ENCODE measurements at places on chromosomes 2 and 18.
A peak's percentile ranks its signal among the peaks of the same experiment; 100 is the strongest.

DNA sequence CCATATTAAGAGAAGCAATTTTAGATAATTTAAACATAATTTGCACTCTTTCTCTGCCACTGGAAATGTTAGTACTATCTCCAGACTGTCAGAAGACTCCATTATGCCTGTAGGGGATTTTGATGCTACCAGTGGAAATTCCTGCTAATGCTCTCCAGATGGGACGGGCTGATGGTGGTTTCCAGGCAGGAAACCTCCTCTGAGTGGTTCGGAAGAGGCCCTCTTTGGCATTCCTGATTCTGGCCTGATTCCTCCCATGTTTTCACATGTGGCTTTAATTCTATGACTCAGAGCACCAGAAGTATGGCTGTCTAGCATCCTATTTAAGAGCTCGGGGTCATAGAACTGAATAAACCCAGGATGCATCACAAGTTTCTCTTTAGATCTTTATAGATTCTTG, 70.9 kb upstream of the ST6GAL2 start:
- no peak for DNase-seq

- DNase-seq, result peak; percentile 54
These were observed 289.7 kb downstream of the DYSF start for GRCh38 chr2:71742953-71743601.

DNA sequence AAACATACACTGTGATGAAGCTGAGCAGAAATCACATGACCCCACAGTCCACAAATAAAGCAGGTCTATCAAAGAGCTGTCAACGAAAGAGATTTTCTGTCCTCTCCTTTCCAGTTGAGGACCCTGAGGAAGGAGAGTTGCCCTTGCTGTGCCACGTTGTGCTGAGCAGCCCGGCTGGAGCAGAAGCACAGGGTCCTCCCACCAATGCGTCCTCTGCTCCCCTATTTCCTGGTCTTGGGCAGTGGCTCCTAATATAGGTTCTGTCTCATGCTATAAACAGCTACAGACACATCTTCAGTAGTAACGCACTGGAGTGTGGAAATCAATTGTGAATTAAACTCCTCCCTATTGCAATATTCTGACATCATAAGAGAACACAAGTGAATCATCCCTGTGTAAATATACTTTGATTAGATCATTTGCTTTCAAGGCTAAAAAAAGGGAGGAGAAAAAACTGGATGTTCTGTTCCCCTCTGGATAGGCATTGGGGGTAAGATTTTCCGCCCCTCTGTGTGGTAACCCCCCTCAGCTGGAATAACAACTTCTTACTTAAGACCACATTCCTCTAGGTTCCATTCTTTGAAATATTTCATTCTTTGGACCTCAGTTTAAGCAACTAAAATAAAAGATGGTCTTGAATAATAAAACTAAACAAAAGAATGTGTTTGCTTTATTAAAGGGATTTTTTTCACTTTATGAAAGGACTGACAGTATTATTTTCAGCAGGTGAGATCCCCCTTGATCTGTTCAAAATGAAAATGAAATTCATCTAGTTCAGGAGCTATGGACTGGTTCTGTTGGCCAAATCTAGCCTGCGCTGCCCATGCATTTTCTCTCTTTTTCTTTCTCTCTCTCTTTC, 8.3 kb upstream of the RHOB start:
- peak; percentile 88 for DNase-seq

GRCh38 chr18:49846361-49846662, 33.0 kb upstream of the ACAA2 start:
- DNase-seq, result no peak

GRCh38 chr2:38718601-38719000, 32.6 kb downstream of the SRSF7 start:
- no peak for DNase-seq

- DNase-seq, result no peak
These were observed 1.7 kb downstream of the APOB start for GRCh38 chr2:21041943-21042707.

DNA sequence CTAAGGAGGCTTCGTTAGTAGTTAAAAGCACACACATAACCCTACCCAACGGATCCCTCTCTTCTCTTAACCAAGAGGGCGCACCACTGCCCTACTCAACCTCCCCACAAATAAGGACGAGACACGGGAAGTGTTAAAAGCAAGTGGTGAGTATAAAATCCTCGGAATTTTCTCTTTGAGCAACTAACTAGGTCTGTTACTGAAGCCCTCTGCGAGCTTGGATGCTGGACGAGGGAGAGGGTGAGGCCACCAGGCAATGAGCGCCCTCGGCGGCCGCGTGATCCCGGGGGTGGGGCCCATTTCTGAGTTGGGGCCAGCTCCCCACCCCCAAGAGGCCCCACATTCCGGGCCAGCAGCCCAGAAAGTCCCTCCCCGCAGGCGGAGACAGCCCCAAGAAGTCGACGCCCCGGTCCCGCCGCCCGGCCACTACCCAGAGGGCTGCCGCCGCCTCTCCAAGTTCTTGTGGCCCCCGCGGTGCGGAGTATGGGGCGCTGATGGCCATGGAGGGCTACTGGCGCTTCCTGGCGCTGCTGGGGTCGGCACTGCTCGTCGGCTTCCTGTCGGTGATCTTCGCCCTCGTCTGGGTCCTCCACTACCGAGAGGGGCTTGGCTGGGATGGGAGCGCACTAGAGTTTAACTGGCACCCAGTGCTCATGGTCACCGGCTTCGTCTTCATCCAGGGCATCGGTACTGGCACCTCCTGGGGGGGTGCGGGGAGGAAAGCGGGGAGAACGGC, at the start of gene CYBRD1:
TSS of gene CYBRD1 (plus strand) at position 423 of the 736 bp plus-strand sequence. CDS start at position 495, 72 bp downstream.
- DNase-seq, result peak; percentile 93

DNA sequence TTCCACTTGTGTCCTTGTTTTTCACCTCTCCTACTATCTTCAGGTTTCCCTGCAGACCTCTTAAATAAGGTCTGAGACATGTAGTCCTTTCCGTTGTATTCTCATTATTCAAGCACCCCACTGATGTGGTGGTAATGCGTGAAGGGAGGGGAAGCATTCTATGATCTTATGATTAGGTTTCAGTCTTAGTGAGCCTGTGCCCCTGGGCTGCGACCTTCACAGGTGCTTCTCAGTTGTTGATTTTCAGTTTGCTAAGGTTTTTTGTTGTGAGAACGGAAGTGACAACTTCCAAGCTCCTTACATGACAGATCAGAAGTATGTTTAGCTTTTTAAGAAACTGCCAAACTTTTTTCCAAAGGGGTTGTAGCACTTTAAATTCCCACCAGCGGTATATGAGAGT, 41.3 kb downstream of the VPS54 start:
- no peak for DNase-seq

GRCh38 chr2:31054842-31055388, 83.3 kb downstream of the GALNT14 start:
- no peak for DNase-seq

DNA sequence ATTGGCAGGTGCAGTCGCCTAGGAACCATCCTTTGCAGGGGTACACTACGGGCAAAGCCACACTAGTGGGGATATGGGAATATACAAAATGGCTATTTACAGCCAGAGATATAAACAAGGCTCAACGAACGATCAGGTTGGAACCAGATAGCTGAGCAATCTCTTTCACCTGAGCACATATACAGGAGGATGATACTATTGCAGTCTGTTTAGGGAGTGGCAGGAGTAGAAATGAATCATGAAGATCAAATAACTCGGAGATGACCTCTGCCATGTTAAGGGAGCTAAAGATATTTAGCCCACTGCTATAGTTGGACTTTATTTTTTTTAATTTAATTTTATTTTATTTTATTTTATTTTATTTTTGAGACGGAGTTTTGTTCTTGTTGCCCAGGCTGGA, 33.8 kb downstream of the TEX44 start:
- DNase-seq, result no peak

GRCh38 chr2:185475914-185476313, 262.7 kb upstream of the FSIP2 start:
- DNase-seq, result no peak

DNA sequence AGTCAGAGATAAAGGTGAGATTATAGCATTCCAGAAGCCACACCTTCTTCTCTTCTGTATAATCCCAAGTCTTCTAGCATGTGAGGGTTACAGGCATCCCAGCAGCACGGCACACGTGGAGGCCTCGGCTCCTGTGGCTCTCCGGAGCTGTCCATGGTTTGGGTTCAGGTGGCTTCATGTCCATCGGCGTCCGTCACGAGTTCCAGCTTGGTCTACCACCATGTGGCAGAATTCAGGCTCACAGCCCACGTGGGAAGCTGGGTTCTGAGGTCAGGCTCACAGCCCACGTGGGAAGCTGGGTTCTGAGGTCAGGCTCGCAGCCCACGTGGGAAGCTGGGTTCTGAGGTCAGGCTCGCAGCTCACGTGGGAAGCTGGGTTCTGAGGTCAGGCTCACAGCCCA, 378.3 kb upstream of the SALL3 start:
- no peak for DNase-seq

GRCh38 chr2:3183766-3184165, 193.9 kb downstream of the EIPR1 start:
- DNase-seq, result no peak

GRCh38 chr2:131673400-131674173, 145.9 kb downstream of the CCDC74A start:
- no peak for DNase-seq

DNA sequence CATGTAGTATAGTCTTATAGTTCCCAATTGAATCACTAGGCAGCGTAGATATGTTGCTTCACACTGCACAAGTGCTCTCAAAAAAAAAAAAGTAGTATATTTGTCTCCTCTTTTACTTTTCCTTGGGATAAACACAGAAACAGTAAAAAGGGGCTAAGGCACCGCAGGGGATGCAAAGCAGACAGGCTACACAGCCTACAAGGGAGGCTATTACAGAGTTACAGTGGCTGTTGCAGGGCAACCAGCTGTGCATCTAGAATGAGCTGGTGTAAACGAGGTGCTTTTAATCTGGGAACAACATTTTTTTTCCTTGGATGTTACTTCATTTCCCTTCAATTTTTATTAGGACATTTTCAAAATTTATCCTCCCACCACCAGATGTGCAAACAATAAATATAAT, 1934.7 kb upstream of the CELF4 start:
- DNase-seq, result no peak

DNA sequence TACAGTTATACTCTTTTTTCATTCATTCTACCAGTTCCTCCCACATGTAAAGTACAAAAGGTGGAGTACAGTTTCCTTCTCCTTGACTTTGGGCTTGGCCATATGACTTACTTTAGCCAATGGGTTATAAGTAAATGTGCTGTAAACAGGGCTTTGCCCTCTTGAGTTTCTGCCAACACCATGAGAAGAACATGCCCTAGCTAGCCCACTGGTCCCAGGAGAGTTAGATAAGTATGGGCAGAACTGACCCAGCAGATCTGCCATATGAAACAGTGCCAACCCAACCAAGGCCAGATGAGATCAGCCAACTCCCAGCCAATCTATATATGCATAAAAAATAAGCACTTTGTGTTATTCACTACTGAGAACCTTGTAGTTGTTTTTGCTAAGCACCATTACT, 25.5 kb downstream of the ZC3H8 start:
- DNase-seq, result no peak

DNA sequence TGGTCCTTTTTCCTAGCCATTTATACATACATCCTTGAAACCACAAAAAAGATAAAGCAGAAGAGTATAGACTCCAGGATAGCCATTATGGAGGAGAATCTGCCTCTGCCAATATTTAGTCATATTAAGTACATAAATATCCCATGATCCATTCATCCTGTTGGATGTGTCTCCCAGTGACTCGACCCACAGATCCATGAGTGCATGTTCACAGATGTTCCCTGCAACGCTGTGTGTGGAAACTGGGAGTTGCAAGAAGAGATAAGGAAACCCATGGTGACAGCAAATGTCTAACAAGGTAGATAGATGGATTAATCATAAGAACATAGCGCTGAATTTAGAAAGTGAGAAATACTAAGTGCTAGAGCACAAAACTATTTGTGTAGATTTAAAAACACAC, 34.5 kb downstream of the STK39 start:
- DNase-seq, result no peak

- DNase-seq, result no peak
These were observed 43.1 kb downstream of the INPP4A start for GRCh38 chr2:98487806-98488189.

GRCh38 chr2:202042444-202042843, 8.8 kb downstream of the FZD7 start:
- DNase-seq, result no peak

DNA sequence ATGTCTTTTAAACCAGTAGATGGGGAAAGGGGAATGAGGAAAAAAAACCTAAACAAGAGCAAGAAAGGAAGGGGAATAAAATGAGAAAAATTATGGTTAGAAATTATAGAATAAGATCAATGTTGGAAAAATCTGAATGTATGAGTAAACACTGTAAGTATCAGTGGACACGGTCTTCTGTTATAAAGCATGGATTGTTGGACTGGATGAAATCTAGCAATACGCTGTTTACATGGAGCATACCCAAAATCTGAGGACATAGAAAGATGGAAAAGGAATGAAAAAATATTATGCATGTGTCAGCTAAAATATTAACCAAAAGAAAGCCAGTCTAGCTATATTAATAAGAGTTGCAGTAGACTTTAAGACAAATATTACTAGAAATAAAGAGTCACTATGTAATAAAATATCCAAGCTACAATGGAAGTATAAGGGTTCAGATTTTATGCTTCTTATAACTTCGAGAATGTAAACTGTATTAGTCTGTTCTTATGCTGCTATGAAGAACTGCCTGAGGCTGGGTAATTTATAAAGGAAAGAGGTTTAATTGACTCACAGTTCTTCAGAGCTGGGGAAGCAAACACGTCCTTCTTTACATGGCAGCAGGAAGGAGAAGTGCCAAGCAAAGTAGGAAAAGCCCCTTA, 32.4 kb downstream of the DDX1 start:
- DNase-seq, result no peak

DNA sequence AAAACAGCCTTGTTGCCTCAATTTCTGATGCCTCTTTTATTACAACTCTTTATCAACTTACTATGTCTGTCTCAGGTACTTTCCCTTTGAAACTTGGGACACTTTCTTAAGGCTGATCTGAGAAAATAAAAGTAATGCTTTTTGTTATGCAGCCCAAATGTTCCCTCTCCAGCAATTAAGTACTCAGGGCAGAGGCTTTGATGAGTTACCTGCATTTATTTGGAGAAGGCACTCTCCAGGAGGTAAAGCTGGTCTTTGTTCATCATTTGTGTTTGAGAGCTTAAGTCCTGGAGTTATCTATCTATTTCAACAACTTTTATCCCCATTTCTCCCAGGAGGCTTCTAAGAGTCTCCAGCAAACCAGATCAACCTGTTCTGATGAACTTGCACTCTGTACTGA, 259.2 kb downstream of the ASXL3 start:
- DNase-seq, result no peak

DNA sequence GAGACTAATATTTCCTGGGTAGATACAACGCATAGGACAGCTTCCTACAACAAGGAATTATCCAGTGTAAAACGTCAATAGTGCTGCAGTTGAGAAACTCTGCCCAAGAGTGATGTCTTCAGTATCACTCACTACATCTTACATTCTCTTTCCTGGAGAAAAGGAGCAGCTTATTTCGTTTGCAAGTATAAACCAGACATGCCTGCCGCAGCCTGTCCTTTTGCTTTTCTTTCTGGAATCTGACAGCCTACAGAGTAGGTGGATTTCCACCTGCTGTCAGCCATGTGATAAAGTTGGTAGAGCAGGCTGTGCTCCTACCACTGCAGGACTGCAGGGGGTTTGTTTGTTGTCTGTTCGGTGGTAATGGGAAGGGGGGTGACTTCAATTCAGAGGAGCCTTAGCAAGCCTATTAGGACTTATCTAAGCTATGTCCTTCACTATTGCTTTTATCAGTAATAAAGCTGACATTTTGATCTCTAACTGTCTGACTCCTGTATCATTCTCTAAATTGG, 439.1 kb downstream of the GRB14 start:
- DNase-seq, result no peak
